ENCODE measurements at places on chromosomes 1 and 21. TPM values are rescaled to one million over a fixed set of nuclear protein-coding genes. Genes with fewer than 3 reads are reported as not detected.

Gene USH2A
- not detected for polyA plus RNA-seq

Gene RNU1-1
- not detected for polyA plus RNA-seq

Gene TOR1AIP2
- polyA plus RNA-seq = 11.5 TPM

Gene TEDDM1
- polyA plus RNA-seq = not detected

Gene C1orf115
- 37.5 TPM for polyA plus RNA-seq

Measured in naive B cell (primary cell).